ENCODE measurements at places on chromosomes 2 and 18. TPM values are rescaled to one million over a fixed set of nuclear protein-coding genes. Genes with fewer than 3 reads are reported as not detected.

LCT gene
- not detected for total RNA-seq

TGFA gene
- total RNA-seq = not detected

- no peak for DNase-seq
Measured at GRCh38 chr2:231371430-231372054, 24.0 kb upstream of the B3GNT7 start.

DNA sequence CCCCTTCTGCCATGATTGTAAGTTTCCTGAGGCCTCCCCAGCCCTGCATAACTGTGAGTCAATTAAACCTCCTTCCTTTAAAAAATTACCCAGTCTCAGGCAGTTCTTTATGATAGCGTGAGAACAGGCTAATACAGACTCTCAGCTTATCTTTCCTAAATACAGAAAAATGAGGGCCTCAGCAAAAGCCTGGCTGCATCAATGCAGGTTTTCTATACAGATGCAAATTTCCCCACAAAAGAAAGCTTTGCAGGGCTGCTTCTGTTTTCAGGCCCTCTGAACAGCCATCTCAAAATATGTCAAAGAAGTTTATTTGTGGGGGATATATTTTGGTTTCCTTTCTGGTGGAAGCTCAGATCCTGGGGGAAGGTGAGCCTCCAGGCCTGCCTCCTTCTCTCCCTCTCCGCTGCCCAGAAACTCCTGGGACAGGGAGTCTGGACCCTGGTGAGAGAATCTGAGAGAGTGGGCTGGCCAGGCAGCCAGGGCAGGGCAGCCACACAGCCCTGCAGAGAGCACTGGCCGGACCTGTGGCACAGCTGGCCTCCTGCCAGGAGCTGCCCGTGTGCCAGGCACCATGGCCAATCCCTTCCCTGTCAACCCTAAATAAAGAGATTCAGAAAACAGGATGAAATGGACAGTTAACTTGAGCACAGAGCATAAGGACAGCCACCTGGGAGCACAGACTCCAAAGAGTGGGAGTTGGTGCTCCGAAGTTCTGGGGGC is 21.6 kb upstream of the AGXT start:
- DNase-seq = no peak

DNA sequence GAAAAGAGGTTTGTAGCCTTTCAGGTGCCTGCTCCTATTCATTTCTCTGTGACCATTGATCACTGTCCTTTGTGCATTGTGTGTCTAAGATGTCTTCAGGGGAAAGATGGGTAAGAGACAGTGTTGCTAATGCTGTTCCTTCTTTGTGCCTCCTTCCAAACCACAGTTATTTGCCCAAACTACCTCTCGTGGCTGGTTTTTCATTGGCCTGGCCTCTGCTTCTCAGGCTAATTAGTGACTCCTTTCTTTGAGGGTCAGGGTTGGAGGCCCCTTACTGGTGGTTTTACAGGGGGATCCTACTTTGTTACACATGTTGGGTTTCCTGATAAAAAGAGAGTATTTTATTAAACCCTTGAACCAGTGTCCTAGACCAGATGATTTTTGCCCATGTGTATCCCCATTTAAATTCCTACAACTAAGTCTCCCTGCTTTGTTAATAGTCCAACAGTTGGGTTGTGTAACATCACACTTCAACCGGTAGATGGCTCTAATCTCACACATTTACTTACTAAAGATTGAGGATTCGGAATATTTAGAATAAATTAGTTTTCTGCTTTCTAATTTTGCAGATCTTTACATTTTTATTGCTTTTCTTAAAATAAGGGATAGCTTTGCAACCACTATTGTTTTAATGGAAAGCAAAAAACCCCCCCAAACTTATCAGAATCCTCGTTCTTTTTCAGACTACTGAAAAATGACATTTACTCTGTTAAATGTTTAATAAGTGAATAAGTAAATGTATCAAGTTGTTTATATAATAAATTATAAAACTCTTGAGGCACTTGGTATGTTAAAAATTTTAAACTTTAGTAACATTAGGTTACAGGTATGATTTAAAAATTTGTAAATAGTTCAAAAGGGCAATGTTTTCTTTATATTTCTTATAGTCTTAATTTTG is 2.4 kb downstream of the MARS2 start:
- DNase-seq = no peak

GRCh38 chr18:23661735-23662308 is 889 bp downstream of the ANKRD29 start:
- no peak for DNase-seq

- no peak for DNase-seq
Measured at GRCh38 chr2:157304811-157305722, 20.6 kb downstream of the ERMN start.

DNA sequence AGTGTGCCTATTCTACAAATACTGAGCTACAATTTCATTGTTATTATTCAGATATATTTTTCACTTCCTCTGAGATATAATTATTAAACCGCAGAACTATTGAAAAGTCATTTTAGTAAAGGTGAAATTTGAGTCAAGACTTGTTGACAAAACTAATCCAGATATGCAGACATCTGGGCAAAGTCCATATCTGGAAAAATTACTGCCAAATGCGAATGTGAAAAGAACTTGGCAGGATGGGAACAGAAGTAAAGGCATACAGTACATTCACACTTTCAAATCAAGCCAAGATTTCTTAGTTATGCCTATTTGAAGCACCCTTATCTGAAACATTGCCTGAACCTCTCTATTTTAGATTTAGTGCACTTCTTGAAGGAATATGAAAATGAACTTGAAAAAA is 923.6 kb downstream of the CCDC85A start:
- no peak for DNase-seq

- DNase-seq = no peak
Measured at GRCh38 chr18:74360852-74361655, 45.4 kb downstream of the C18orf63 start.

GRCh38 chr18:75478996-75479880 is 51.7 kb upstream of the SMIM21 start:
- DNase-seq = peak; percentile 25

DNA sequence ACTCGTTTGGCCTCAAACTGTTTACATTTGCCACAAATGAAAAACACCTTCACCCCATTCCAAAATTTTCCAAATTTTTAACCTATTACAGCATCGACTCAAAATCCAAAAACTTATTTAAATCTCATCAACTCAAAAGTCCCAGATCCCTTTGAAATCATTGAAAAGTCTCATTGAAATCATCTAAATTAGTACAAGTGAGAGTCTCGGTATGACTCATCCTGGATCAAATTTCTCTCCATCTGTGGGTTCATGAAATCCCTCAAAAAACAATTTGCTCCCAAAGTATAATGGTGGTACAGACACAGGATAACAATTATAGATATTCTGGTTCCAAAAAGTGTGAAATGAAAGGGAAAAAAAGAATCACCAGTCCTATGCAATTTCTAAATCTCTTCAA is 65.1 kb downstream of the LRP1B start:
- DNase-seq = no peak

DNA sequence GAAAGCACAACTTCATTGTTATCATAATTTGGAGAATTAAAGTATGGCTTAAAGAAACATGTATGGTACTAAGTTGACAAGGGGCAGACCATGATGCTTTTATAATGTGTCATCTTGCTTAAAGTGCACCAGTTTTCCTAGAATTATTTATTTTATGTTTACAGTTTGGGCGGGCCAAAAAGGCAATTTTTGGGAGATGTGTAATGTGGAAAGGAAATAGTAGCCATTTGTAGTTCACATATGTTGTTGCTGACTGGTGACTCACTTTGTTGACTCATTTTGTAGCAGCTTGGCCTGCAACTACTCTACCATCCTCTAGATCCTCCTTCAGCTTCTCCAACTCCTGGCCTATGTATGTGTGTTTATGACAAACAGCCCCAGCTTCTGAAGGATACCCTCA is 7.7 kb downstream of the ZSCAN30 start:
- no peak for DNase-seq

GRCh38 chr2:41061356-41061755 is 609.5 kb upstream of the SLC8A1 start:
- DNase-seq = peak; percentile 14

Measured in uterus (tissue), 4 donors.